NAMALWA (cell line): ENCODE measurements at places on chromosomes 4 and X.
A peak's percentile ranks its signal among the peaks of the same experiment; 100 is the strongest.

DNA sequence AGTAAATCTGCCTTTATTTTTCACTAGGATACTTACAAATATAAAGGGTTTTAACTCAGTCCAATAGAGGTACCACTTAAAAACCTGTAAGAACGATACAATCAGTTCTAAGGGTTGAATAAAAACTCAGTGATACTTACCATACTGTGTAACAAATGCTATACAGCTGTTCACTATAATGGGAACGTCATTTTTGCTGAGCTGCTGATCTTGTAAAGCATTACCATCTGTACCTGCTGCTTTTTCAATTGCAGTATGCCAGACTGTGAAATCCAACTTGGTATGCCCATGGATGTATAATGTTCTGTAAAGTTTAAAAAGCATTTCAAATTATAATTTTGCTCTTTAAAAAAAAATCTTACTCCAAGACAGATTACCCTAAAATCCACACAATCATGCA is 111.2 kb downstream of the ARAP2 start:
- DNase-seq = no peak

DNA sequence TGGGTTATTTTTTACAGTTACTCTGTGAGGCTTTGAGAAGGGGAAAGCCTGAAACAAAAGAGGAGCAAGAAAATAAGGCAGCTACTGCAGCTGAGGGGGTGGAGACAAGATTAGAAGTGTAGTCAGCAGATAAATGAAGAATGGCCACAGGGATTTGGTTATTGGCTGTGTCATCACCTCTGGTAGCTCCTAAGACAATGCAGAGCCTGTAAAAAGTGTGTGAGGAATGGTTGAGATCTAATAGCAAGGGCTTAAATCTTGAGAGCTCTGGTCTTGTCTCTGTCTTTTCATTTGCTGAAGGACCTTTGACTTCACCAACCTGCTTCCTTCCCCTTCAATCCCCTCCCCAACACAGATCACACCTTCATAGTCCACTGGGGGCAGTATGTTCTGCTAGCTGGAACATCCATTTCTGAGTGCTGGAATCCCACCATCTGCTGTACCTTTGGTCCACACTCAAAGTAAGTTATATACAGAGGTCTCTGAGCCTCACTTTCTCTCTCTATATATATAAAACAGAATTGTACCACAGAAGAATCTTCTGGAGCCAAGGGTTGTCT is 213.7 kb upstream of the ZIC3 start:
- peak; percentile 2 for DNase-seq

- DNase-seq = no peak
These were observed 242.3 kb upstream of the KCNIP4 start for GRCh38 chr4:22190855-22191254.

- DNase-seq = no peak
These were observed 13.6 kb downstream of the CHST7 start for GRCh38 chrX:46587158-46587557.

GRCh38 chr4:113901994-113902787 is 77.3 kb downstream of the ARSJ start:
- no peak for DNase-seq

GRCh38 chrX:46665232-46666152 is 91.9 kb downstream of the CHST7 start:
- DNase-seq = no peak

GRCh38 chr4:48710446-48711209 is 69.5 kb downstream of the FRYL start:
- no peak for DNase-seq

- no peak for DNase-seq
These were observed 180.8 kb downstream of the SPRY1 start for GRCh38 chr4:123577225-123577906.

- no peak for DNase-seq
These were observed 4.7 kb upstream of the TCEAL1 start for GRCh38 chrX:103624111-103624510.

GRCh38 chrX:124820738-124821137 is 474.4 kb downstream of the SH2D1A start:
- no peak for DNase-seq

GRCh38 chr4:48556268-48556667 is 66.2 kb downstream of the ZAR1 start:
- no peak for DNase-seq

GRCh38 chr4:2941138-2942036 is 21.8 kb downstream of the NOP14 start:
- DNase-seq = no peak

GRCh38 chrX:11427453-11428071 is 134.3 kb downstream of the AMELX start:
- no peak for DNase-seq

GRCh38 chr4:187289371-187289770 is 565.7 kb upstream of the FAT1 start:
- no peak for DNase-seq

DNA sequence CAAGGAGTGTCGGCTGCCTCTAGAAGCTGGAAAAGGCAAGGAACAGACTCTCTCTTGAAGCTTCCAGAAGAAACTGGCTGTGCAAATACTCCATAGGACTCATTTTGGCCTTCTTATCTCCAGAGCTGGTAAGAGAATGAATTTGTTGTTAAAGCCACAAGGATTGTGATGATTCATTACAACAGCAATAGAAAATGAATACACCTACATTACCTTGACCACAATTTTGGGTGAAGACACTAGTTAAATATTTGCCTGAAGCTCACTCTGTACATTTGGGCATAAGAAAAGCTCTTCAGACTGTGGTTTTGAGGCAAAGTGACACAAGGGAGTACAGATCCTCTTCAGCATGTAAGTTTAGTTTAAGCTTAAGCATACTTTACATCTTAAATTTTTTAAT is 134.5 kb upstream of the TLL1 start:
- DNase-seq = no peak

DNA sequence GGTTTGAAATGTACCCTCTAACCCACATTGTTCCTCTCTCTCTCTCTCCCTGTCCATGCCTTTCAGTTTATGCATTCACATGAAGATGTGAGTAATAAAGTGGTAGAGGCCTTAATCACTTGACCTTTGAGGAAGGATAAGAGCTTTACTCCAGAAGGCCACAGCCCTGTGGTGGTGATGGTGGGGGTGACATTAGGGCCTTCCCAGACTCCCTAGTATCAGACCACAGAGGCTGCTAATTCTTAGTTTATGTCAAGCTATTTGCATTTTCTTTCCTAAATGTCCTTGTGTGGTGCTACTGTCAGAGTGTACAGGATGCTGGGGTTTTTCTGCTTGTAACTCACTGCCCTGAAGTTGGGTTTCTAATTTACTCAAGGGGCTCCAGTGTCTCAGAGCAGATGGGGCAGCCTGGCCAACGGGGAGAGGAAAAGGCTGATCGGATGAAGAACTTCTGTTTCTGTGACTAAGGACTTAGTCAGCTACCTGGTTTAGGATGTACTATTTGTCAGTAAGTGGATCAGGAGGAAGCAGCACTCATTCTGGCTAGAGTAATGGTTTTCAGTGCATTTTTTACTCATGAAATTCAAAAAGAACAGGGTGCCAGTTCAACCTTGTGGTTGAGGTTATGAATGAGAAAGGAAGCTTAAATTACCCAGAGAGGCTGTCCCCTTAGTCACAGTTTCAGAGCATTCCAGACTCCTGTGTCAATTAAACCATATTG is 509.6 kb upstream of the DIPK2B start:
- no peak for DNase-seq

DNA sequence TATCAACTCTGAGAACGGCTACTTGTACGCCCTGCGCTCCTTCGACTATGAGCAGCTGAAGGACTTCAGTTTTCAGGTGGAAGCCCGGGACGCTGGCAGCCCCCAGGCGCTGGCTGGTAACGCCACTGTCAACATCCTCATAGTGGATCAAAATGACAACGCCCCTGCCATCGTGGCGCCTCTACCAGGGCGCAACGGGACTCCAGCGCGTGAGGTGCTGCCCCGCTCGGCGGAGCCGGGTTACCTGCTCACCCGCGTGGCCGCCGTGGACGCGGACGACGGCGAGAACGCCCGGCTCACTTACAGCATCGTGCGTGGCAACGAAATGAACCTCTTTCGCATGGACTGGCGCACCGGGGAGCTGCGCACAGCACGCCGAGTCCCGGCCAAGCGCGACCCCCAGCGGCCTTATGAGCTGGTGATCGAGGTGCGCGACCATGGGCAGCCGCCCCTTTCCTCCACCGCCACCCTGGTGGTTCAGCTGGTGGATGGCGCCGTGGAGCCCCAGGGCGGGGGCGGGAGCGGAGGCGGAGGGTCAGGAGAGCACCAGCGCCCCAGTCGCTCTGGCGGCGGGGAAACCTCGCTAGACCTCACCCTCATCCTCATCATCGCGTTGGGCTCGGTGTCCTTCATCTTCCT is 2.7 kb downstream of the PCDH10 start:
- DNase-seq = no peak

GRCh38 chr4:79013756-79014155 is 74.5 kb upstream of the PAQR3 start:
- no peak for DNase-seq

DNA sequence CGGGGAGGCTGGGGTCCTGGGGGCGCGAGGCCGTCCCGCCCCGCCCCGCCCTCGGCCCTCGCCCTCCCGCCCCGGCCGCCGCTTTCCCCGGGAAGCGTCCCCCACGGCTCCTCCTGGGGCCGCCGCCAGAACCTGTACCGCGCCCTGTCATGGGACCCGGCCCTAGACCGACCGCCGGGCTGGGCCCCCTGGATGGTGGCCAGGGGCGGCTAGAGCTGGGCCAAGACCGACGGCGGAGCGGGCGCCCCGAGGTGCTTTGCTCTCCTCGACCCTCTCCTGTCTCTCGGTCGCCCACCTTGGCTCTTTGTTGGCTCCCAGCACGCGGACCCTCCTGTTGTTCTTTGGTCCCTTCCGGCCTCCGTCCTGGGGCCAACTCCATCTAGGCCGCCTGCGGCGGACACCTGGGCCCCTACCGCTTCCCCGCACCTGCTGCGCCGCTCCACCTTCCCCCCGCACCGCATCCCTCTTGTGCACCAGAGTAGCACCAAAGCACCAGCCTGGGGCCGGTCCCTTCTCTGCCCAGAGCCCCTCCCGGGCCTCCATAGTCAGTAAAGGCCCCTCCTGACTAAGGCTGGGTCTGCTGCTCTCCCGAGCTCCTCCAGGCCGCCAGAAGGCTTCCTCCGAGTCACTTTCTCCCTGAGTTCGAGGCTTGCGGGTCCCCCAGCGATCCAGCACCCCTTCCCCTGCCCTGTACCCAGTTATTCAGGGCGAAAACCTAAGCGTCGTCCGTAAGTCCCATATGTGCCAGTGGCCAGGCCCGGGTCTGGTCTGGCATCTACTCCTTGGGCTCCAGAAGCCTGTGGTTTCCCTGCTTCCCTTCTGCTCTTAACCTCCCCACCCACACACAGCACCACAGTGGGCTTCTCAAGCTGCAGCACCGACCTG is 587 bp downstream of the TACC3 start:
- DNase-seq = peak; percentile 59

- DNase-seq = peak; percentile 29
These were observed 166.0 kb downstream of the STAG2 start for GRCh38 chrX:124127496-124127895.

DNA sequence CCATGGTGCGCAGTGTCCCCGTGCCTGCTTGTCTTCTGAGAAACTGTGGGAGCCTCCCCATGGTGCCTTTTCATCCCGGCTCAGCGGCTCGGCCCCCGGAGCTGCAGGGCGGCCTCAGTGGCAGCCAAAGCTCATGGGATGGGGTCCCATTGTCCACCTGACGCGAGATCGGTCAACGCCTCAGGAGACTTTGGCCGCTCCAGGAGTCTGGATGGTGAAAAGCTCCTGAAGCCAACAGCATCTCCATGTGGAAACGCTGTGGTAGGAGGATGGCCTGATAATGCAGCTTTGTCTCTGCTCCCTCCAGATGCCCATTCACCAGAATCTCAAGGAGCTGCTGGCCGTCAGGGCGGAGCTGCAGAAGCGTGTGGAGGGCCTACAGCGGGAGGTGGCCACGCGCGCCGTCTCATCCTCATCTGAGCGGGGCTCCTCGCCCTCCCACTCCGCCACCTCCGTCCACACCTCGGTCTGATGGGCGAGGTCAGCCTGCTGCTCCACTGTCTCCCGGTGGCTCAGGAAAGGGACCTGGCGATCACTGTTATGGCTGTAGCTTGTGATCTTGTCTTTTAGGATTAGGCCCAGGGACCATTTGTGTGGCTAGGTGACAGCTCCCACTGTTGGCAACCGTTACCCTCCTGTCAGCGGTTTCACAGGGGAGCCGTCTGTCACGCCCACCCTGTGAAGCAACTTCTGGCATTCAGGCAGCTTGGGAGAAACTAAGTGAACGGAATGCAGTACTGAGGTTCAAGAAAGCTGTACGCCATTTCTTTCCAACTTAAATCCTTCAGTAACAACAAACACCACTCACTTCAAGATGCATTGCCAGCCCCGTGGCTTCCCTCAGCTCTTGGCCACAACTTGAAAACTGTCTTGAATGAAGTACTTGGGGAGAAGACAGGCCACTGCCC is 69.3 kb downstream of the MTMR1 start:
- DNase-seq = no peak

DNA sequence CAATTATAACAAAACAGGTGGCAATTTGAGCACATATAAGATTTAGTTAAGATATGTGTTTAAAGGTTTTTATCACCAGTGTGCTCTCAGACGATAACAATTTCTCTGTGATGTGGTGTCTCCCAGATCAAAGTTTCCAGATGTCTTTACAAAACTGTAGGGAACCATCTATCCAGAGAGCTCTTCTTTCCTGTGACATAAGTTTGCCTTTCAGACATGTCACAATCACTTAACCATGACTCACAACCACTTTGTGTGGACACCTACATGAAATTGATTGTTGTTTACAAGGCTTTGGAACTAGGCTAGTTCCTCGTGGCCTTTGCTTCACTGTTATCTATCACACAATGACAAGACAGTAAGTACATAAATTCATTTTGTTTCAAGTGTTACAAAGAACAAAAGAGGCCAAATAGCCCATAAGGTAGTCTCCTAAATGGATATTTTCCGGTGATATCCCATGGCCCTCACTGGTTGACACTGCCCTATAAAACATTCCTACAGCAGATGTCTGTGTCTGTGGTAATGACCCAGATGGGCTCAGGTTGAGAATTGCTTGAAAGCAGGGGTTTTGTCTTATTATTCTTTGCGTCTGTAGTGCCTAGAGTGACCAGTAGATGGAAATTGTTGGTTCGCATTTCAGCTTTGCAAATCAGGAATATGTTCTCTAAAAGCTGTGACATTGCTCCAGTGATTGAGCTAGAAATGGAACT is 297.8 kb upstream of the FAM241A start:
- peak; percentile 46 for DNase-seq
